ENCODE measurements at places on chromosomes 2 and 18. TPM values are rescaled to one million over a fixed set of nuclear protein-coding genes. Genes with fewer than 3 reads are reported as not detected.

Gene CRYBA2
- total RNA-seq, result not detected

DNA sequence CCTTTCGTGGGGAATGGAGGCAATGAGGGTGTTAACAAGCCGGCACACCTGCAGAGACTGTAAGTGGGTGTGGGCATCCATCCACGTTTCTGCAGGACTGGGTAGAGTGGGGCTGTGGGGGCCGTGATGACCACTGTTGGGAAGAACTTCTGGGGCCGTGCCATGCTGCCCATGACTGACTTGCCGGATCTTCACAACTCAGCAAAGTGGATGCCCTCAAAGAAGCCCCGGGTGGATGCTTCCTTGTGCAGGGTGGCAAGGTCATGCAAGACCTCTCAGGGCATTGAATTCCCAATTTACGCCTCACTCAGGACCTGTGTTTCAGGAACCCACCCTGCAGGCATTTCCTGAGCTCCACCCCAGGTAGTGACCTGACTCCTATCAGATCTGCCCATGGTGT lies 143.5 kb upstream of the TPO start:
- no peaks in the 10 kb centered on the region for H3K4me1 ChIP-seq
- no peak overlapping the region for H3K4me3 ChIP-seq
- no peak overlapping the region for H3K27ac ChIP-seq
- H3K36me3 ChIP-seq, result no peaks in the 10 kb centered on the region
- no peak for DNase-seq
- H3K27me3 ChIP-seq, result no peaks in the 10 kb centered on the region

DNA sequence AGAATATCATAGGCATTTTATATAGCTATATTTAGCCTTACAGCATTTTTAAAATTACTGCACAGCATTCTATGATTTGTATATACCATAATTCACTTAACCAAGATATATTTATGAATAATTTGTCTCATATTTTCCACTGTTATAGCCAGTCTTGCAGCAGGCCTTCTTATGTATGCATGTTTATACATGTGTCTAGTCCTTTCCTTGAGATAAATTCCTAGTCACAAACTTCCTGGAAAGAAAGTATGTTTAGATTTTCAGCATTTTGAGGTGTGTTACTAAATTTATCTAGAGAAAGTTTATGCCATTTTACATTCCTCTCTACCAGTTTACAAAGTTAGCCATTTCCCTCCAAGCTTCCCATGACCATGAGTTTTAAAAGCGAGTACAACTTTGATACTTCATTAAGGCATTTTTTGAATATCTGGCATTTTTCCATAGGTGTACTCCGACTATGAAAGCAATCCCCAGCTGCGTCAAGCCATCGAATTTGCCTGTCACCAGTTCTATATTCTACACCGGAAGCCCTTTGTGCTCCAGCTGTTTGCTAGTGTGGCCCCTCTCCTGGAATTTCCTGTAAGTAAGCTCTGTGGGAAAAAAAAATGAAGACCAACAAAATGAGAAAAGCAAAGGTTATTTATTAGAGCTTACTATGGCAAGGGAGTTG lies 59.4 kb upstream of the RPE start:
- H3K36me3 ChIP-seq, result no peaks in the 10 kb centered on the region
- H3K4me3 ChIP-seq, result no peak overlapping the region
- no peaks in the 10 kb centered on the region for H3K4me1 ChIP-seq
- DNase-seq, result no peak

GRCh38 chr2:77391119-77391518 lies 131.1 kb downstream of the LRRTM4 start:
- H3K36me3 ChIP-seq, result no peaks in the 10 kb centered on the region
- H3K27me3 ChIP-seq, result no peaks in the 10 kb centered on the region
- H3K27ac ChIP-seq, result no peak overlapping the region
- no peaks in the 10 kb centered on the region for H3K4me1 ChIP-seq
- no peak for DNase-seq
- H3K4me3 ChIP-seq, result no peak overlapping the region

DNA sequence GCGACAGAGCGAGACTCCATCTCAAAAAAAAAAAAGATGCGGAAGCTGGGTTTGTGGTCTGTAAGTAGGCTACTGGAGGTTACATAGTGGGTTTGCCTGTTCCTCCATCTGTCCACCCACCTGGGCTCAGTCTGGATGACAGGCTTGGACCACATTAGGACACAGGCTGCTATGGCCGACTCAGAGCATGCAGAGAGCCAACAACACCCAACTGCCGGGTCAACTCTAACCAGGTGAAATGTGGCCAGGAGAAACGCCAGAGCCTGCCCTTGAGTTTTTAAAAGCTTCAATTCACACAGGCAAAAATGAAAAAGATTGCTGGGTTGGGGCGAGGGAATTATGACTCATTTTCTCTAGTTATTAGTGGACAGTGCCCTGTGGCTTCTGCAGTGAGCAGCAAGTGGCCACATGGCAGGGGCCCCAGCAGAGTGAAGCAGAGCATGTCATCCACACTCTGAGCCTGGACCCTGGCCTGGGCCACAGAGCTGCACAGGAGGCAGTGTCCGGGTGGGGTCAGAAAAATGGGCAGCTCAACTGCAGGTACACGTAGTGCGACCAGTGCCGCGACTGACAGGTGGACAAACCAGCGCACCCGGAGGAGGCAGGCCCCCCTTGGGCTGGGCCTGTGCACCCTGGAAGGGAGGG lies 67.4 kb downstream of the BIN1 start:
- peaks cover 6% of the 10 kb centered on the region for H3K27me3 ChIP-seq
- no peak overlapping the region for H3K4me3 ChIP-seq
- peaks cover 17% of the 10 kb centered on the region for H3K4me1 ChIP-seq
- no peak overlapping the region for H3K27ac ChIP-seq
- no peaks in the 10 kb centered on the region for H3K36me3 ChIP-seq

- no peak overlapping the region for H3K27ac ChIP-seq
- H3K27me3 ChIP-seq, result no peaks in the 10 kb centered on the region
- no peaks in the 10 kb centered on the region for H3K36me3 ChIP-seq
- H3K4me1 ChIP-seq, result peaks cover 29% of the 10 kb centered on the region
Observed at GRCh38 chr2:233980955-233981561, 63.9 kb downstream of the TRPM8 start.

DNA sequence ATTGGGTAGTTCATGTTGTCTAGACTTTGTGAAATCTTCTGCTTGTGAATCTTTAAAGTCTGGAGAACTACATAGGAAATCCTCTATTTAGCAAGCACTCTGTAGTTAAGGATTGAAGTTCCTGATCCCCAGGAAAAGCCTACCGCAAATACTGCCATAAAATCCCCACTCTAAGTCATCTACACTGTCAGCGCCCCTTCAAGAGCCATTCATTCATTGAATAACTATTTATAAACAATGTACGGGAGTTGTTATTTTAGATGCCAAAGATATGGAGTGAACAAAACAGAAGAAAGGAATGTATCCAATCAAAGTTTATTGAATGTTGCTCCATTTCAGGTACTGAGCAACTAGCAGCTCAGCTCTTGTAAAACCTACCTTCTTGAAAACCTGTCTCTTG lies 36.5 kb upstream of the SLC39A10 start:
- no peaks in the 10 kb centered on the region for H3K36me3 ChIP-seq
- H3K4me3 ChIP-seq, result no peak overlapping the region
- H3K27me3 ChIP-seq, result no peaks in the 10 kb centered on the region
- H3K4me1 ChIP-seq, result peaks cover 1% of the 10 kb centered on the region

DNA sequence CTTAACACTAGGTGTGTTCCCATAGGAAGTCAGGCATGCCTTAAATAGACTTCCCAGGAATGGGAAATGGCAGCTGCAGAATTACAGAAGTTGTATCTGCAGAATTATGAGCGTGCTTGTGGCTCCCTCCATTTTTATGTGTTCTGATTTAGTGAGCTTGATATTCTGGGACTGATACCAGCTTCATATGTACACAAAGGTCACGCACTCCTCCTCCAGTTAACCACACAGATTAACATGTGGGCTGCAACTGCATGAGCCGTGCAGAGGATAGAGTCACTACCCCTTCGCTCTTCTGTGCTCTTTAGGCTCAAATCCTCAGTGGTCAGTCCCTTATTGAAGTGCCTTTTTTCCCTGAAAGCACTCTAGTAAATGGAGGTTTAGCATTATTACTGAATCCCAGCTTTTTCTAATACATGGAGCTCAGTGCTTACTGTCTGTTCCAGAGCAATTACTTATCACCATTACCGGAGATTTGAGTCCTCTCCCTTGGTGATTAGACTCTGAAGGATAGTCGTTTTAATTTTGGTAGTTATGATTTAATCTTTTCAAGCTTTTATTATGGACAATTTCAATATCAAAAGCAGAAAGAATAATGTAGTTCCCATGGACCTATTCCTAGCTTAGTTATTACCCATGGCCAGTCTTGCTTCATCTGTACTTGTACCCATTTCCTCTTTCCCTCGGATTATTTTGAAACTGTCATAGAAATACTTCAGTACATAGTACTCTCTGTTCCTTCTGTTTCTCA lies 238.3 kb downstream of the PRKCE start:
- no peak for DNase-seq
- no peak overlapping the region for H3K4me3 ChIP-seq

Gene EVX2
- total RNA-seq, result not detected

DNA sequence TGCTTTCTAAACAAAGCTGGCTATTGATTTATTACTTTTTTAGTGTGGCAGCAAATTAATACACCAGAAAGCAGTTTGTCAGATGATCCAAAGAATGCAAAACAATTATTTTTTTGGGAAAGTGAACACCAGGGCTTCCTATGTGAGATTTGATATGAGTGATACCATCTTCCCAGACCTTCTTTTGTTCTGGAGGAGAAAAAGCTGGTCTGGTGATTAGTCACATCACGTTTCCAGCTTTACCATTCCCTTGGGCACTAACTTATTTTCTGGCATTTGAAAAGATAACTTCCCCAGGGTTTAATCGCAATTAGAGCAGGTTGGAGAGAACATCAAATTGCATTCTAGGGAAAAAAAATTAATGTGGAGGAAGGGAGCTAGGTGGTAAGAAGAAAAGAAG lies 182.9 kb upstream of the TANK start:
- H3K27me3 ChIP-seq, result peaks cover 6% of the 10 kb centered on the region
- H3K27ac ChIP-seq, result no peak overlapping the region
- no peaks in the 10 kb centered on the region for H3K36me3 ChIP-seq
- no peak overlapping the region for H3K4me3 ChIP-seq

All from activated CD8-positive, alpha-beta memory T cell treated with anti-CD3 and anti-CD28 coated beads, Interleukin-2, amount 10 ng/mL, durations not matched to agents 7 days and 5 days (primary cell).